ENCODE measurements at places on chromosomes 1 and 21.

DNA sequence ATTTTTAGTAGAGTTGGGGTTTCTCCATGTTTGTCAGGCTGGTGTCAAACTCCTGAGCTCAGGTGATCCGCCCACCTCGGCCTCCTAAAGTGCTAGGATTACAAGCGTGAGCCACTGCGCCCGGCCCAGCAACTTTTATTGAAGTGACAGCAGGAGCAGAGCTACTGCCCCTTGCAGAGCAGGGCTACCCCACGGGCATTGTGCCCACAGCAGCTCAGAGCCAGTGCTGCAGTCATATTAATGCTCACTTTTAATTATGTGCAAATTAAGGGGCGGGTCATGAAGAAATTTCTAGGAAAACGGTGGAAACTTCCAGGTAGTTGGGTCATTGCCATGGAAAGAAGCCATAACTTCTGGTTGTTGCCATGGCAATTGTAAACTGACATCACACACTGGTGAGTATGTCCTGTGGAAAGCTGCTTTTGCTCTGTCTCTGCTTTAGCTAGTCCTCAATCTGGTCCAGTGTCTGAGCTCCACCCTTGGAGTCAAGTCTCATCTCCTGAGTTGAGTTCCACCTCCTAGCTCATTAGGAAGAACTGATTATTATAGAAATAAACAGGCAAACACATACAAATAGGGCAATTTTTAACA is 127.3 kb upstream of the ADGRL4 start:
- DNase-seq: no peak

- no peak for DNase-seq
These were observed 3.0 kb downstream of the TNFRSF4 start for GRCh38 chr1:1210726-1211540.

GRCh38 chr1:44339731-44340130 is 15.3 kb downstream of the ERI3 start:
- DNase-seq: no peak

- no peak for DNase-seq
These were observed 2.5 kb upstream of the ST3GAL3 start for GRCh38 chr1:43704838-43705237.

DNA sequence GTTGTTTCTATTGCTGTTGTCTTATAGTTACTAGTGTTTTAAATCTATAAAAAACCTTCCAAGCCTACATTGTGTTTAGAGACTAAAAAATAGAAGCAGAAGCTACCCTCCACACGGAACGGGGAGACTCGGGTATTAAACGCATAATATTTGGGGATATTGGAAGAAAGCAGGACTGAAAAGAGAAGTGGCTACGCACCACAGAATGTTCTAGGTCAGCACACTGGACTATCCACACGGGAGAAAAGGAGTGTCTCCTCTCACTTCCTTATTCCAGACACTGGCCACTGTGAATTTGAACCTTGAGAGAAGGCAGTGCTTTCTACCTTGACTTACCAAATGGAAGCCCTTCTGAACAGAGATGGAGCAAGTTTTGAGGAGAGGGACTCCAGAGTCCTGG is 1.0 kb upstream of the OR10J4 start:
- DNase-seq: no peak

GRCh38 chr1:19835578-19835977 is 20.5 kb upstream of the RNF186 start:
- DNase-seq: no peak

- DNase-seq: no peak
These were observed 18.2 kb downstream of the TSNAX start for GRCh38 chr1:231546693-231547092.

DNA sequence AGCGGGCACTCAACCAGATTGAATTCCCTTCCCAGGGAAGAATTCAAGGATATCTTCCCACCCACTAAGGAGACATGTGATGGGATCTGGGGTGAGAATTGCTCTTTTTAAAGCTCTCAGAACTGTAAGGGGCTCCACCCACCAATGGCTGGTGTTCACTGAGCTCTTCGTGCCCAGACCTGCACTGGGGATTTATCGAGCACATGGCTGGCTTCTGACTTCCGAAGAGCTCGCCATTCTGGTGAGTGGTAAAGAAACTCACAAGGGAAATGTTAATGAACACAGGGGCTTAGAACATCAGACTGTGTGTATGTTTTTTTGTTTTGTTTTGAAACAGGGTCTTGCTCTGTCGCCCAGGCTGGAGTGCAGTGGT is 9.8 kb downstream of the PADI3 start:
- no peak for DNase-seq

- DNase-seq: peak; percentile 47
These were observed 38.8 kb downstream of the DDR2 start for GRCh38 chr1:162670928-162671663.

DNA sequence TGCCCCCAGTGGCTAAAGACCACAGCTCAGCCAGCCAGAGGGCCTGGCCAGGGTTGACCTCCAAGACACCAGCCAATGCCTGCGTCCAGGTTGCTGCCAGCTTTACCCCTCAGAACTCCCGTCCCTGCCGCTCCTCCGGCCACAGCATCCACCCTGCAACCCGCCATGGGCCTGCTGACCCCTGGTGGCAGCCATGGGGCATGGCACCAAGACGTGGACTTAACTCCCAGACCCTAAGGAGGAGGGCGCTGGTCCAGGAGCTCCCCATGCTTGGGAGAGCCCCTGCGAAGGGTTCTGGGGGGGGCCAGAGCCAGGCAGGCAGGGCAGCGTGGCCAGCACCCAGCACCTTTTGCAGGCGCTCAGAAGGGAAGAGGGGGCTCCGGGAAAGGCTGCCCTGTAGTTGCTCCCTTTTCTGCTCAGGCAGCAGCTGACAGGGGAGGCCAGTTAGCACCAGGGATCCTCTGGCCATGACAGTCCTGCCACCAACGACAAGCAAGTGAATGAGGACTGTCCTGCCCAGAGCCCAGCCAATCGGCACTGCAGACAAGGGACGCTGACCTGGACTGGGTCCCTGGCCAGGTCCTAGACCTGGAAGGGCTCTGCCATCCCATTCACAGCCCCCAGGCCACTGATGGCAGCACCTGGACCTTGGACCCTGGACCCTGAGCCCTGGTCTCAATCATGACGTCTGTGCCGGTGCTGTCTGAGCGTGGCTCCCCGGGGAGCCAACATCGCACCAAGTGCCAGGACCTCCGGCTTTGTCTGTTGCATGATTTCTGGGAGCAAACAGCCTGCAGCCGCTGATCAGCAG is 246.2 kb downstream of the NPHP4 start:
- DNase-seq: no peak

Data from fibroblast of skin of left biceps (primary cell).